ENCODE measurements at places on chromosomes 7 and 10.
A peak's percentile ranks its signal among the peaks of the same experiment; 100 is the strongest.

DNA sequence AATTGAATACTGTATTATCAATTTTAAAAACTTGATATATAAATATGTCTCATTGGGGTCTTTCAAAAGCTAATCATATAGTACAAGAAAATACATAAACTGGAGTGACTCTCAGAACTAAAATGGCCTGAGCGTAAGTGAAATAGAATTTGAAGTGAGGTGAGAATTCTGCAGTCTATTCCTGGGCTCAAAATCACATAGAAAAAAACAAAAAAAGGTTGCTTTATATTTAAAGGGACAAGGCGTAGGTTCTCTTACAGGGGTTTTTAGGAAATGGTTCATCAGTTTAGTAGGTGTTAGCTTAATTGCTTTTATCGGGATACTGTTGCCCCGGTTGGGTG, 36.7 kb upstream of the PRSS1 start:
- DNase-seq: no peak

DNA sequence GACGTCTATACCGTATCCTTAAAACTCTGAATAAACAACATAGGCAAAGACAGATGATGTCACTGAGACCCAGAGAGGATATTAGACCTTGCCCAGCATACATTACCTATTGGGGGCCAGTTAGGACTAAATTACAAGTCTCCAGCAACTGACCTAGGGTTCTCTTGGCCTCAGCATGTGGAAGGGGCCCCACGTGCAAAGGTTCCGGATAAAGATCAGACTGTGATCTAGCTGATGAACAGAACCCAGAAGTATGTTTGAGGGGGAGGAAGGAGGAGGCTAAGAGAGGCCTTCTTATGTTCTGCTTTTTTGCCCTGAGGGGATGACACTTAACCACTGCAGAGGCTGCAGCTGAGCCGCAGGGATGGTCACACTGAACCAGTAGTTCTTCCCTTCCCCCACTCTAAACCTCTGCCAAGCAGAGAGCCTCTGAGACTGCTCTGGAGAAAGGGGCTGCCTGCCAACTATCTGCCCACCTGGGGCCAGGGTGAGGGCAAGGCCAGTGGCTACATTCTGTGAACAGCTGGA, 24.0 kb upstream of the KMT2C start:
- DNase-seq: no peak

- no peak for DNase-seq
Measured at GRCh38 chr7:91929463-91929862, 11.2 kb upstream of the AKAP9 start.

DNA sequence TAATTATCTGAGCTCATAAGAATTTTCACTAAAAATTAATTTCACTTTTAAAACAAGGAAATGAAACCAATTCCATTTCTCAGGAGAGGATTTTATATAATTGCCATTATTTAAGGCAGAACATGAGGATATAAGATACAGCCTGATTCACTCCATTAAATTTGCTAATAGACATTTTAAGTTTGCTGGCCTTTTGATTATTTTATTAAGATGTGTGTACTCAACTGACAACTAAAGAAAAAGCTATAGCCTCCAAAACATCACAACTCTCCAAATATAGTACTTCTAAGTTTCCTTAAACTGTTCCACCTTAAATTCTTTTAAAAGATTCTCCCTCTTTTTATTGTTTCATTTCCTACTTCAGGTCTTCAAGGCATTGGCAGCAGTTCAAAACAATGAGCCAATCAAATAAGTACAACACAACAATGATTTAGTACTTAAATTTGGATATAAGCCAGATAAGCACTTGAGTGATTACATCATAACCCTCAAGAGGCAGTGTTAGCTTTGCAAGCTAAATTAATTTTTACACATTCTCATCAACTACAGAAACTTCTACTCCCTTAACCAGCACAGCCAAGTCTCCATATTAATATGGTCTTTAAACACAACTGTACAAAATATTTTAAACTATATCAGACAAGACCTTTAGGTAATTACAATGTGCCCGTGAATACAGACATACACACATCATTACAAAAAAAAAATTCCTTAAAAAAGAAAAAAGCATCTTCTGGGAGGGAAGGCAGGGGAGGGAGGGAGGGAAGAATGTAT, 121.8 kb downstream of the KMT2C start:
- no peak for DNase-seq

- no peak for DNase-seq
Measured at GRCh38 chr7:10076660-10077300, 896.9 kb upstream of the PHF14 start.

- no peak for DNase-seq
Measured at GRCh38 chr10:128096486-128097199, 29.6 kb downstream of the MKI67 start.

DNA sequence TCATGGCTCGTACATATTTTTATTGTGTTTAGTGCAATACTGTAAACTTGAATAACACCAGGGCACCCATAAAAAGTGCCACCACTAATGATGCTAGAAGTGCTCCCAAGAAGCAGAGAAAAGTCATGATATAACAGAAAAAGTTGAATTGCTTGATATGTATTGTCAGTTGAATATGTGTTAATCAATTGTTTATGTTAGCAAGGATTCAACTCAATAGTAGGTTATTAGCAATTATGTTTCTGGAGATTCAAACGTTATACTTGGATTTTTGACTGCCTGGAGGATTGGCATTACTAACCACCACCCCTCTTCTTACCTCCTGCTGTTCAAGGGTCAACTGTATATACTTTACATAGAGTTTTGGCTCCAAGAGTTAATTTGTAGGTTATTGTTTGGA, 168.3 kb downstream of the CPED1 start:
- no peak for DNase-seq

DNA sequence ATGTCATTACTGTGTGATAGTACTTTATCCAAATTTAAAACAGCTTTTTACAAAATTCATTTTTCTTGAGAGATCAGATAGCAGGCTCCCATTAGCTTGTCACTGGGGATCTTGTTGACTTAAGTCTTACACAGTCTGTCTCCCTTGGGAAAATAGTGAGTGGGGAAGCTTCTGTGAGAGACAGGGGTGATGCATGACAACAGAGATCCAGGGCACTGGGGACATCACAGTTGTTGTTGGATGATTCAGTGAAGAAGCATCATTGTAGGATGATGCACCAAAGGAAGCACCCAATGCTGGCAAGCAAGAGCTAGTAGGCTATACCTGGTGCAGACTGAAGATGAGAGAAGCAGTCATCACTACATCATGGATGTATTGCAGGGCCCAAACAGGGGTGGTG, 284.7 kb downstream of the HDAC9 start:
- DNase-seq: no peak

DNA sequence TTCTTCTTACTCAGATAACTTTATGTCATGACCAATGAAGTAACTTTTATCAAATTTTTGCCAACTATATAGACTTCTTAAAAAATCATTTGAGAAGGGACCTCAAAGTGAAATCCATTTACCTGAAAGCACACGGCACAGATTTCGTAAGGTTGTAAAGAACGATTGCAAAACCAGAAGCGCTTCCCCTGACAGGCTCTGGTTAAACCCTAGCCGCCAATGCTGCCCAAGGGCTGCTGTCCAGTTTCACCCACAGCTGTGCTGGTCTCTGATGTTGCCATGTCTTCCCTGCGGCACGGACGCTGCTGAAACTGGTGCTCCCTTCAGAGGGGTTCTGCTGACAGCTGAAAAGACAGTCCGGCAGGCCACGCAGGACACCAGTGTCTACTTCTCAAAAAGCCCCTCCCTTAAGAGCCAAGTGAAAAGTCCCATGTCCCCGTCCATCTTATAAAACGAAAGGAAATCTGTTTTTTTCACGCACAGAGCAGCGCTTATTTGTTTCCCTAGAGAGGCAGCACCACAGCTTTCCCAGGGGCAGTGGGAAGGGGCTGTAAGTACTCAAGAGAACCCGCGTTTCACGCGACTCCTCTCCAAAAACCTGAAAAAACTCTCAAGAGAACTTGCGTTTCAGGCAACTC, 32.5 kb downstream of the GNA12 start:
- DNase-seq: no peak

GRCh38 chr7:150961510-150962289, 16.4 kb downstream of the KCNH2 start:
- DNase-seq: no peak

DNA sequence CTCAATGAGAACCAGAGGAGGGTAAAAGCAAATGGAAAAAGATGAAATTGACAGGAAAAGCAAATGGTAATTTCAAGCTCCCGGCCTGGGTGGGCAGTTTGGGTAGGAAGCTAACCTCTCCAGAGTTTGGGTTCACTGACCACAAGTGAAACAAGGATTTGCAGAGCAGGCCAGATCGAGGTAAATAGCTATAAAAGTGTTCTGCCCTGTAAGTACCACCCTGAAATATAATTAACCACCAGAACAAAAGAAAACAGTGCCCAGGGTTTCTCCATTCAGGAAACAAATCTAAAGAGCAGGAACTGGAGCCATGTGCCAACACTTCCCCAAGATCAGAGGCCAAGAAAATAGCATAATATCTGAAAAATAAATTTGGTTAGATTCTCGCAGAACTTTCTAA, 276.7 kb upstream of the MEOX2 start:
- no peak for DNase-seq

GRCh38 chr10:24879861-24880260, 72.5 kb downstream of the PRTFDC1 start:
- no peak for DNase-seq

DNA sequence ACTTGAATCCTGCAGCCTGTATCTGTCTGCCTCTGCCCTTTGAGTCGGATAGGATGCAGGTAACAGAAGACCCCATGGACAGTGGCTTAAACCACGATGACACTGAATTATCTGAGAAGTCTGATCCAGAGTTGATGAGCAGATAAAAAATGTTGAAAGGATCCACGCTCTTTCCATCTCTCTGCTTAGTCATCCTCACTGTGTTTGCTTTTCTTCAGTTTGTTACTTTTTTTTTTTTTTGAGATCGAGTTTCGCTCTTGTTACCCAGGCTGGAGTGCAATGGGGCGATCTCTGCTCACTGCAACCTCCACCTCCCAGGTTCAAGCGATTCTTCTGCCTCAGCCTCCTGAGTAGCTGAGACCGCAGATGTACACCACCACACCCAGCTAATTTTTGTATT, 36.9 kb upstream of the GOLGA7B start:
- DNase-seq: no peak

DNA sequence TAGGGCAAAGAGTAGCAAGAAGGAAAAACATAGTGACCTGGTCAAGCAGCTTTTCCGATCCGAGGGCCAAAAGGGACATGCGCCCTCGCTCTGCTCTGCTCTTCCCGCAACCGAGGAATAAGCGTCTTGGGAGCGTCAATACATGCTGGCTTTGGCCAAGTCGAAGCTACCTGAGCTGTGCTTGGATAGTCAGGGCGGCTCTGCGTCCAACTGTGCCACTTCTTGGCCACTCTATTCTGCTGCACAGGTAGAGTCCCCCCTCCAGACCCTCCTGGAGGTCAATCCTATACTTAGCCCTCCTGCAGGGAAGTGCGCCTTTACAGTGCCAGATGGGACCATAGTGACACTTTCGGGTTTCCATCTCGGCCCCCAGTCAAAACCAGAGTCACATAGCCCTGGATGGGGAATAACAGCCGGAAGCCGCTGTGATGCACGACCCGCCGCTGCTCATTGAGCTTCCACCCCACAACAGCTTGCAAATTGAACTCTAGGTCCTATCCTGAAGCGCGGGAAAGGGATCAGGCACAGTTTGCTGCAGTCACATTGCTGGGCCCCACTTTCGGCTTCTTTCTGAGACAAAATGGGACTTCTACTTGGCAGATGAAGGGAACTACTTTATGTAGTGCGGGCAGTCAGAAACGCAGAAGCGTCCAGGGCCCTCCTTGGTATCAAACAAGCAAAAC, 1.1 kb upstream of the HPSE2 start:
- DNase-seq: no peak

- no peak for DNase-seq
Measured at GRCh38 chr10:89425000-89425399, 10.6 kb downstream of the IFIT5 start.

GRCh38 chr7:43612599-43613589, 30.0 kb downstream of the STK17A start:
- DNase-seq: no peak

DNA sequence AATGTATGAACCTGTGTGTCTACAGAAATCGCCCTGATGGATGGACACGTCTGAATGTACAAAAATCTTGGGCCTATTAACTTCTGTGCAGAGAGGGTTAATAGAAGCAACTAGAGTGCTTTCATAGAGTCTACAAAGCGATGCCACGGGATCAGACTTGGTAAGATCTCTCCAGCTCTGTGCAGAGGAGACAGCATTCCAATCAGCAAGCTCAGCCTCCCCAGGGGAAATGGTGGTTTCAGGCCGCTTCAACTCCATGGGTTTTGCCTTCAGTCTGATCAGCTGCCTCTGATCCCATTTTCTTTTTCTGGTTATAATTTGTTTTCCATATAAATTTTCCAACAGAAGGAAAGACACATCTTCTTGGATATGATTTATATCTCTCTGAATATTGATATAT, 35.1 kb upstream of the COBL start:
- no peak for DNase-seq

DNA sequence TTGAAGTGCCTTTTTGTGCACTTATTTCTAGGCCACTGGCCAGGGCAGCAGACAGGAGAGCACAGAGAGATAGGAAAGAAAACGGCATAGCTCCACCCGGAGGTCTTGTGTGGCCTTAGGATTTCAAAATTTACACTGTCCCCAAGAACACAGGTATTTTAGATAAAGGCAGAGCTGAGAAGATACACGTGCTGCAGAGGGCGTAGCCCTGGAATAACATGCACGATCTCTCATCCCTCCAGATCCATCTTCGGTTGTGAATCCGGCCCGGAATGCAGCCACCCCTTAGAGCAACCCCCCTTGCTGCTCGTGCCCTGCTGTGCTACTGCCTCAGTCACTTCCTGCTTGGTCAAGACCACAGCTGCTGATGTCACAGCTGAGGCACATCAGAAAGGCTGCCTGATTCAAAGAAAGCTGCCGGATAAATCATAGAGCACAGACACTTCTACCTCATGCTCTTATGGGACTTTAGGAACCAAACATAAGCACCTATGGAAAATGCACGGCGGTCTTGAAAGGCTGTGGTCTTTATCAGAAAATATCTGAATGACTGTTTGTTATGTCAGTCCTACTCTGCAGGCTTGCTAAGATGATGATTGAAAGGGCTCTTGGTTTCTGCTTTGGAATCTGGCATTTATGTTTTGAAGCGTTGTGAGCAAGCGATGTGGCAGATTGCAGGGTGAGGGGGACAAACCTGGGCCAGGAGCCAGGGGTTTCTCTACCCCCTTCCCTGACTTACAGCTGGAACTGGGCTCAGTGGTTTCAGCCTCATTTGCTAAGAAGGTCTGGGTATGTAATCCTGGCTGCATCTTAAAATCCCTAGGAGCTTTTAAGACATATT, 152.0 kb downstream of the SVIL start:
- DNase-seq: no peak

DNA sequence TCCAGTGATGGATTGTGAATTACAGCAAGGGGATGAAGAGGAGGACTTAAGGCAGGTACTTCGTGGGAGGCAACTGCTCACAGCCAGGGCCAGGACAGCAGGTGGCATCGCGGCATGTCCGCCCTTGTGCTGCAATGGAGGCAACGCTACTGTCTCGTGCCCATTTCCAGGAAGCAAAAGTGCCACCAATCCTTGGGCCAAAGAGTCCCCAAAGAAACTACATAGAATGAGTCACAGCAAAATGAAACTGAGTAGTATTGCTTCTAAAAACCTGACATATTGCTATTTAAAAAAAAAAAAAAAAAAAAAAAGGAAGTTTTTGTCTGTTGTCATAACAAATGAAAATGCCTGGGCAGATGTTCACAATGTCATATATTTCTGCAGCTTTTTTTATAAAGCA, 46.6 kb downstream of the RSU1 start:
- DNase-seq: no peak

- DNase-seq: no peak
Measured at GRCh38 chr10:1425879-1426278, 311.4 kb downstream of the ADARB2 start.

- peak; percentile 10 for DNase-seq
Measured at GRCh38 chr7:93147363-93147762, 822 bp downstream of the SAMD9L start.

Measured in stimulated activated CD8-positive, alpha-beta memory T cell treated with anti-CD3 and anti-CD28 coated beads, Interleukin-4, amount 100 ng/mL, for 1 hour (primary cell).